ENCODE measurements at places on chromosomes 12 and 14. TPM values are rescaled to one million over a fixed set of nuclear protein-coding genes. Genes with fewer than 3 reads are reported as not detected.
A peak's percentile ranks its signal among the peaks of the same experiment; 100 is the strongest.

- no peak for DNase-seq
Observed at GRCh38 chr12:104805186-104805585, 152.9 kb downstream of the SLC41A2 start.

- no peak for DNase-seq
Observed at GRCh38 chr14:37436519-37436918, 158.5 kb downstream of the FOXA1 start.

DNA sequence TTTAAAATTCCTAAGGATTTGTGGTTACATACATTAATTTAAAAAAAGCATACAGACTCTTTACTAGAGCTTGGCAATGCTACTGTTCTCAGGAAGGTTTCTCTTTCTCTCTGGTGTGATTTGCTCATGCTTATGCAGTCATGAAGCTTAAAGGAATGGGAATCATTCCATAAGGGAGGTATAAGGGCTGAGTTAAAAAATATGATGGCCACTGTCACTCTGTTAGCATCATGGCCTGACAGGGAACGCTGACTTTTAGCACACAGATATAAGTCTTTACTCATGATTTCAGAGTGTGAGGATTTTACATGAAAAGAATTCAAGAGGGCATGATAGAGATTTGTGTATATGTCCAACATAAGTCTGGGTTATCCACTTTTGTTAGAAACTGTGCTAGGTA, 3.8 kb downstream of the MYF5 start:
- no peak for DNase-seq

GRCh38 chr14:39432179-39432618, at the start of gene FBXO33:
Gene FBXO33 (minus strand): TSS chr14:39432433. CDS start chr14:39432162, 271 bp downstream.
- peak; percentile 98 for DNase-seq

- DNase-seq: no peak
Observed at GRCh38 chr14:33669111-33669510, 281.8 kb downstream of the EGLN3 start.

DNA sequence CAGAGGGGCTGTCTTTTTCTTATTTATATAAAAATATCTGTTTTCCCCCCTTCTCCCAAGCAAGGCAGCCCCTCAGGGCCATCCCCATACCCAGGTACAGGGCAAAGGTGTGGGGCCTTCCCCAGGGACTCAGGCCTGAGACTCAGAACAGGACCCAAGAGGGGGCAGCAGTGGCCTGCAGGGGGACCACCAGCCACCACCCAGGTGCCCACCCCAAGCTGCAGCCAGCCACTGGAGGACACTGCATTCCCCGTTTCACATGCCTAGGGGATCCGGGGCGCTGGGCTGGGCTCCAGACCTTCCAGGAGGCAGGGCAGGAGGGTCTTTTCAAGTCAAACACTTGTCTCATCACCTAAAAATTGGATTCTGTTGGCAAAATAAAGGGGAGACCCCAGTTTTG, 83.3 kb downstream of the SCARB1 start:
- no peak for DNase-seq

DNA sequence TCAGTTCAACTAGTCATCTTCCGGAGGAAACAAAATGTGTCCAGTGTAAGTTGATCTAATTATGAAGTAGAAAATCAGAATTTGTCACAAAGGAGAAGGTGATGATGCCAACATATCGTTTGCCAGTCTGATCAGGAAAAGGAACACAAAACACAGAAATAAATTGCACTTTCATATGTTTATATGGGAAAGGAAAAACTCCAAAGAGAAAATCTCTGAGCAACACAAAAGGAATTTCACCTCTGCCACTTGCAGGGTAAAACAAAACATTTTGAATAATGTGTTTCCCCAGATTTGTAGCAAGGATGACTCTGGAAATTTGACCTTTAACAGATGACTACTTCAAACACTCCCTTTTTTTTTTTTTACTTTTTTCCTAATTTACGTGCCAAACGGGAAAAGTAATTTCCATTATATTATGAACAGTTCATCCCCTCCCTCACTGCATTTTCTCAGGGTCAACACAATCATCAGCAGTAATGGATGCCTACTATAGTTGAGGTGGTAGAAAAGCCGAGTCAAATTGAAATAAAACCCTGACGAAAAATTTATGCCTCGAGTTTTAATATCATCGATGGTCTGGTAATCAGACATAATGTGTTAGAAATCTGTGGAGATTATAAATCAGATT, 25.6 kb downstream of the MGAT4C start:
- DNase-seq: no peak

DNA sequence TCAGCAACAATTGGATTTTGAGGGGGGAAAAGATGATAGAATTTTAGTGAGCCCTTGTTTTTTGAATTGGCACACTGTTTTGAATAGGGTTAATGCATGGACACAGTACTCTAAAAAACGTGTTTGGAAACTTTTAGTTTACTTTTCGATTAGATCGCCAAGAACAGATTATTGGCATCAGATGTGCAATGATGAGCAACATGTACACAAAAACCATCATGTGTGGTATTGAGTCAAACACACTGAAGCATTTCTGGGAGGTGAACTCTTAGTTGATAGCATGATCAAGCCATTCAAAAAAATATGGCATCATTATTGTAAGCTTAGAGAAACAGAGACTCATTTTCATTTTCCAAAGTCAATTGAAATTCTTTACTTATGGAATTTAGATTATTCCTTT, 329.2 kb downstream of the ADAMTS20 start:
- DNase-seq: no peak

GRCh38 chr12:52566847-52567291, 6.8 kb downstream of the KRT74 start:
- no peak for DNase-seq

DNA sequence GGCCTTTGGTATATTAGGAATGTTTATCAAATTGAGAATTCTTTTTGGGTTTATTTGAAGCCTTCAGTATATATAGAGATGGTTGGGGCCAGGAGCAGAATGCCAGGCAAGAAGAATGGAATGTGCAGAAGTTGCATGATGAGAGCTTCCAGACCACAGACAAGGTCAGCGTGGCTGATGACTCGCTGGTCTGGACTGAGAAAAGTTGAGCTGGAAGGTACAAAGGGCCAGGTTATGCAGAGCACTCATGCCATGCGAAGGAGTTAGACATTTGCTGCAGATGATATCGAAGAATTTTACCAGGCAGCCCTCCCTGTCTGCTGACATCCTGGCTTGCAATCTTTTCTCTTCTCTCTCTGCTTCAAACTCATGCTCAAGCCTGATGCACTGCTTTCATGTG, 196.2 kb upstream of the ARHGAP5 start:
- DNase-seq: no peak

DNA sequence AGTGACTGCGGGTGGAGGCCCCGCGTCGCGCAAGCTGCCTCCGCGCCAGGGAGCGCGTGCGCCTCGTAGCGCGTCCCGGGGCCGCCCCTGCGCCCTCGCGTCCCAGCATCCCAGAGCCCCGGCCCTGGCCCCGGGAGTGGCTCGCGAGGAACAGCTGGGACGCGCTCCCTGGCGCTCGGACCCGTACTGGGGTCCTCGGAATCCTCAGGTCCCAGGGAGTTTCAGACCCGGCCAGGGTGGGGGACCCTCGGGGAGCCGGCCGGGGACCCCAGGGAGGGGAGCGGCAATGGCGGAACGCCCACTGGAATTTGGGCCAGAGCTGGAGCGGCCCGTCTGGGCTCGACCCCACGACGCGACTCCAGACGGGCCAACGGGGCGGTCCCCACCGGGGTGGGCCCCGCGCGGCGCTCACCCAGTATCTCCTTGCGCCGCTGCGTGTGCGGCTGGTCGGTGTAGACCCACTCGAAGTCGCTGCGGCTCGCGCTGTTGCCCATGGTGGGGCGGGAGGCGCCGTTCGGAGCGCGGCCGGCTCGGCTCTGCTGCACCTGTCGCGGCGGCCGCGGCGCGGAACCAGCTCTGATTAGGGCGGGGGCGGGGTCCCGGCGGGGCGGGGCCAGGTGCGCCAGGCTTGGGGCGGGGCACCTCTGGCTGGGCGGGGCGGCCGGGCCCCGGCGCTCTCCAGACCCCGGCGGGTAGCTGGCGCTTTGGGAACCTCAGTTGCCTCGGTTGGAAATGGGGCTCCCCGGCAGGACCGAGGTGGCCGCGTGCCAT, at the start of gene DEGS2:
DEGS2 (minus strand) TSS at position 552 of the 771 bp plus-strand sequence; CDS start at position 494, 58 bp downstream.
- no peak for DNase-seq

DNA sequence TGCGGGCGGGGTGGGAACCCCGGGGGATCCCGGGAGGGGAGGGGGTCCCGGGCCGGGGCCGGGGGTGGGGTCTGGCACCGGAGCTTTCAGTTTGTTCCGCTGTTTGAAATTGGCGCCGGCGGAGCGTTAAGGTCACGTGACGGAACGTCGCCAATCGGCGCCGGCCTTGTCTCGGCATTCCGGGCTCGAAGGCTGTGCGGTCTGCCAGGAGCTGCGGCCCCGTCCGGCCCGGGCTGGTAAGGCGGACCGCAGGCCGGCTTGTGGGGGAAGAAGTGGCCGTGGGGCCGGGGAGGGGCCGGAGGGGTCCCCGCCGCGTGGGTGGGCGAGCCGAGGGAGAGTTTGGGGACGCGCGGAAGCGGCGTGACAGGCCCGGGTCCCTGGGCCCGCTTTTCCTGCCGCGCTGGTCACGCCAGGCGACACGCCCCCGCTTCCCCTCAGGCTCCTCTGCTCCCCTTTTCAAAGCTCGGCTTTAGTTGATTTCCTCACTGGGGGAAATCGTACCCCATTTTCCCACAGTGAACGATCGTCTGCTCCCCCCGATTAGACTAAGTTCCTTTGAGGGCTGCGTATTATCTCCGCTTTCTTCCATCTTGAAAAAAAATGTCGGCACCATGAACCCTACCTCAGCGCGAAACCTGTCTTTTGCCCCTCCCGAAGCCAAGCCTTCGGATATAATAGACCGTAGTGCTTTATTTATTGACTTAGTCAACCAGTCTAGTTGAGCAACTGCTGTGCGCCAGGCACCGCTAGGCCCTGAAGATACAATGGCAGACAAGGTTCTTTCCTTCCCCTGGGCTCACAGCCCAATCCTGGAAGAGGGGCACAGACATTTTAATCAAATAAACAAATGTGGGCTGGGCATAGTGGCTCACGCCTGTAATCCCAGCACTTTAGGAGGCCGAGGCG, at the start of the genes FOXM1 and RHNO1:
FOXM1 (minus strand) TSS at position 128 of the 906 bp plus-strand sequence. CDS start 2,696 bp downstream, outside the sequence.
RHNO1 (plus strand) TSS at position 177 of the 906 bp plus-strand sequence. CDS start 8,144 bp downstream, outside the sequence.
- DNase-seq: peak; percentile 97

DNA sequence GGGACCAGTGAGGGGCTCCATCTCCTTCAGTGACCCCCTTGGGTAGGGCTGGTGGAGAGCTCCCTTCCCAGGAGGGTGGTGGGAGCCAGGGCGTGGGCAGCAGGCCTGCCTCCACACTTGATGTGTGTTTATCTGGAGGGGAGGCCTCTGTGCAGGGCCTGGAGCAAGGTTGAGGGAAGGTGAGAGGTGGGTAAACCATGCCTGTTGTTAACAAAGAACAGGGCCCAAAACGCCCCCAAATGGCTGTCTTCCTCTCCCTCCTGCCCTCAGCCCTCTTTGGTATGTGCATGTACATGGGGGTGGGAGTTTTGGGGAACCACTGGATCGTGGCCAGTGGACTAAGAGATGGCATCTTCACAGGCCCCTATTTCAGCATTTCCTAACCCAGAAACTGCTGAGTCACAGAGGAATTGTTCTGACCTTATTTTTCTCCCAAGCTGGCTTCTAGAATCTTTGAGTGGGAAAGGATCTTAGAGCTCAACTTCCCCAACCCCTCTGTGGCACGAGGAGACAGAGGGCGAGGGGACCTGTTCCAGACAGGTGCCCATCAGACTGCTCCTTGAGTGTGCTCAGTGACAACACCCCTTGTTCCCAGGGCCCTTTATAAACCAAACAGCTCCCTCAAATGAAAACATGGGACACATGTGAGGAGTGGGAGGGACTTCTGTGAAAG, 3.6 kb downstream of the SLC48A1 start:
- no peak for DNase-seq

DNA sequence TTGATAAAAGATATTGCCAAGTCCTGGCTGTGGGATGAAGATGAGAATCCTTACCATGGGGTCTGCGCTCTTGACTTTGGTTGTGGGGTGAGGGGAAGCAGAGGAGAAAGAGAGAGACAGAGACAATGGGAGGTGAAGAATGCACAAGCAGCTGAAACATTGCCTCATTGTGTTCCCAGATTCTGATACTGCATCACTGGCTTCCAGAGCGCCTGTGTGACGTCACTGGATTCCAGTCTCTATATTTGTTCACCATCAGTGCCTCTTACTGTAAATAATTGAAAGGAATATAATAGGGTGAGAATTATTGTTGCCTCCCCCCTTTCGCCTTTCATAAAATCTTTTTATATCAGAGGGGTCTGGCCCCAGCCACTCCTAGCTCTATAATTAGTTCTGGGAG, 188.9 kb upstream of the NTF3 start:
- DNase-seq: no peak

DNA sequence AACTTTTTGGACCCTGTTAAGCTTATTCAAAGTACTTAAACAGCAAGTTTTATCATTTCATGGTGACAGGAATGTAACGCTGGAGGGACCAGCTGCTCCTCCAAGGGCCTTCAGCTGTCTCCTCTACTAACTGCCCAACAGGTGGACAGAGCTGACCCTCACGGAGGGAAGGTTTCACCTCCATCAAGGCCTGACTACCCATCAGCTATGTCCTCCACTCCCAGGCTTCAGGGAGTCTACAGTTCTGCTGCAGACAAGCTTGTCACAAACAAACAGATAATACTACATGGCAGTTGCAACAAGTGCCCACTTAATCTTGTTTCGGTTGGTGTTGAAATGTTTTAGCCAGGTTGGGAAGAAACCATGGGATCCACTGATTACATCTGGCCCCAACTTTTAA, 175.1 kb downstream of the TTC7B start:
- no peak for DNase-seq

GRCh38 chr12:57135527-57136326, 7.4 kb downstream of the LRP1 start:
- DNase-seq: no peak

DNA sequence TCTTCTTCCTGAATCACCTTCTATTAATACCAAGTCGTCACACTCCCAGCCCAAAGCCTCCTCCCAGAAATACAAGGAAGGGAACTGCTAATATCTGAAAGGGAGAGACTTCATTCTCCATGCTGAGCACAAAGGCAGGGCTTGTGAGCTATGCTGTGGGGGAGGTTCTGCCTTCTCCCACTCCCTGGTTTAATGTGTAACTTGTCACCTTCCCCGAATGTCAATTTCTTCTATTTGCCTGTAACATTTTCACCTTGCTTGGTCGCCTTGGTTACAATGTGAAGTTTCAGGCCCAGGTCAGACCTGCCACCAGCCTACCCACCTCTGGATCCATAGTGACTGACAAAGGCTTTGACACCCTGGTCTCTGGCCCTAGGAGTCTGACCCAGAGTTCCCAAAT, 82.0 kb upstream of the ESRRB start:
- peak; percentile 57 for DNase-seq

DNA sequence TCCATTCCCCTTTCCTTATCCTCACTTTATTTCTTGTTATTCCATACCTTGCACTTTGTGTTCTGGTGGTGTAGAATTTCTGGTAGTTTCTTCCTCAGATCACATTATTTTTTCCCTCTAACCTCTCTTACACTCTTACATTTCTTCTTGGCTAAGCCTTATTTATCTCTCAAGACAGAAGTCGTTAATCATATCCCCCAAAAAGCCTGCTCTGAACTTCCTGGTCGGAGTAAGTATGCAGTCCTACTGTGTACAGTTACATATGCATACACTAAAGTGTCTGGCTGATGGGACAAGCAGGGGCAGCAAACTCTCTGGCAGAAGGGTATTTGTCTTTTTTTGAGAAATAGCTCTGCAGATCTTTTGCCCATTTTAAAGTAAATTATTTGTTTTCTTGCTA, 33.1 kb upstream of the USP15 start:
- no peak for DNase-seq

KLRG1 gene
- not detected for total RNA-seq

BATF gene
- total RNA-seq: not detected

TMEM253 gene
- total RNA-seq: 1.2 TPM

ATN1 gene
- total RNA-seq: 117 TPM

GPRC5A gene
- 25.7 TPM for total RNA-seq

PPP2R3C gene
- total RNA-seq: 36.9 TPM

SLC25A47 gene
- total RNA-seq: not detected

Measured in osteocyte (in vitro differentiated cells).